A172 (cell line): ENCODE measurements at places on chromosomes 16 and 17.
A peak's percentile ranks its signal among the peaks of the same experiment; 100 is the strongest.

GRCh38 chr16:77491091-77491490 is 56.3 kb upstream of the ADAMTS18 start:
- DNase-seq, result no peak

DNA sequence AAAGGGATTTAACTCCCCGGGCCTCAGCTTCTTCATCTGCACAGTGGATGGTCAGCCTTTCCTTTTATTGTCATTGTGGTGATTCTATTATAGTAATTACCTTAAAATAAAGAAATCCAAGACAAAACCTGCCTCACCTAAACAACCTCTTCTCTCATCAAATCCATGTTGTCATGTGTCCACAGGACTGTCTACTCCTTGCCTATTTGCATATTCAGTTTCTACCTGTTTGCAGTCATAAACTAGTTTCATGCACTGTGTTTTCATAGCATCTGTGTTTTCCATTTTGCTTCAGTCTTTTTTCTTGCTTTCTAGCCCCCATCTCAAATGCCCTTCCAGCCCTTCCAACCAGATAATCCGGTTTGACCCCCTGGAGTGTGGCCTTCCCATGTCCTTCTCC is 44.3 kb upstream of the CPNE2 start:
- no peak for DNase-seq

DNA sequence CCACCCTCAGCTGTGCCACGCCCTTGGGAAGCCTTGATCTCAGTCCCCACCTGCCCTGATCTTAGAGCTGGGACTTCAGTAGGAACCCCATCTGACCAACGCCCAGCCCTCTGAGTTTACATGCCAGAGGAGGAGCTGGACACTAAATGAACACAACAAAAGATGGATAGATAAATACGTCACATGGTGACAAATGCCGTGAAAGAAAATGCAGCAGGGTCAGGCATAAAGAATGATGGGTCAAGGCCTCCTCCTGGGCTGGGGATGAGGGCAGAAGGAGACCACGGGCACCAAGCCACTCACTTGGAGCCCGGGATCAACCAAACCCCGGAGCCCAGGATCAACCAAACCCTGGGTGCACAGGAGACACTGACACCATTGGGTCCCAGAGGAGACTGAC is 354.9 kb downstream of the C16orf95 start:
- DNase-seq, result no peak

GRCh38 chr17:48438516-48439061 is 8.6 kb upstream of the SKAP1 start:
- DNase-seq, result no peak

DNA sequence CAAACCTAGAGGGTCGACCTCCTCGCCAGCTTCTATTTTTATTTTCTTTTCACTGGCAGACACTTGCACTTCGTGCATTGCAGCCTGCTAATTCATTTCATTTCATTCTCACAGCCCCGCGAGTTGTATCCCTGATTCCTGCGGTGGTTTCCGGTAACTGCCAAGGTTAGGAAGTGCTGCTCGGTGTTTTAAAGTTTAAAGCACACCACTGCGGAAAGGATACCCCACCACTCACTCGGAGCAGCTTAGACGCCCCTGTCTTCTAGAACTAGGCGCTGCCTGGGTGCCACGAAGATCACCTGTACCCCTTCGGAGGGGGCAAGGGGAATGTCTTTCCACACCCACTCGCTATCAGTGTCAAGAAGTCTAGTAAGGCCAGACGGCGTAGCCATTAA is 509 bp downstream of the CNEP1R1 start:
- DNase-seq, result no peak

DNA sequence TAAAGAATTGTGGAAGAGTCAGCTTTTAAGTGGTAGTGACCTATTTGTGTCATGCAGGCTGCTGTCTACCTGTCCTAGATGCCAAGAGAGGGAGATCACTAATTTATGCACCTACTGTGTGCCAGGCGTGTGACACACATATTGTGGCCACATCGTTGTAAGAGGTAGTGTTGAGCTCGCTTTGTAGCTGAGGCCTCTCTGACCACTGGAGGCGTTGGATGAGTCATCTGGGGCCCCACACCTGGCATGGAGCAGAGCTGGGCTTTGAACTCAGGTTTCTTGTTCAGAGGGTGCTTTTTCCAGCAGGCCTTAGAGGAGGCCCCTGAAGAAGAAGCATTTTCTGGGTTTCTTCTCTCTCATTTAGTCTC is 52.3 kb upstream of the LGALS9 start:
- peak; percentile 53 for DNase-seq

- no peak for DNase-seq
Observed at GRCh38 chr17:34736611-34737010, 157.2 kb downstream of the TMEM132E start.

GRCh38 chr16:11743308-11744074 is 834 bp upstream of the TXNDC11 start:
- peak; percentile 34 for DNase-seq

DNA sequence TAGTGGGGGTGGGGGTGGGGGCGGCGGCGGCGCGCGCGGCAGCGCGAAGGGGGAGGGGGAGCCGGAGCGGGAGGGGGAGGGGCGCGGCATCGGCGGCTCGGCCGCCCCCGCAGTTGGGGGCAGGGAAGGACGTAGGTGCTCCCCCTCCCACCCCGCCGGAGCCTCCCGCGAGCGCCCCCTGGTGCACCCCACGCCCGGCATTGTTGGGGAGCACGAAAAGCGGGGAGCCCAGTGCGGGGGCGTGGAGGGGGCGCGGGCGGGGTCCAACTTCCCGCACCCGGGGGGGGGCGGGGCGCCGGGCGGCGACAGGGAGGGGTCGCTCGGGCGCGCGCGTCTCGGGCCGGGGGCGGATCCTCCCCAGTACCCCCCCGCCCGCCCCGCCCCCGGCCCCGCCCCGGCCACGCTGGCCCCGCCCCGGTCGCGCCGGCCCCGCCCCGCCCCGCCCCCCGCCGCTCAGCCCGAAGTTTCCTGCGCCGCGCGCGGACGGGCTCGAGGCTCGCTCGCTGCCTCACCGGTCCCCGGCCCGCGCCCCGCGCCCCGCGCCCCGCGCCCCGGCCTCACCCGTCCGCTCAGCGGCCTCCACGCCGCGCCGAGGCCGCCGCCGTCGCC is at the start of gene CACNA1H:
CACNA1H (plus strand) TSS at position 456 of the 609 bp plus-strand sequence. CDS start 632 bp downstream, outside the sequence.
- DNase-seq, result no peak

- peak; percentile 46 for DNase-seq
Observed at GRCh38 chr16:67206838-67207248, 7.9 kb downstream of the ELMO3 start.

DNA sequence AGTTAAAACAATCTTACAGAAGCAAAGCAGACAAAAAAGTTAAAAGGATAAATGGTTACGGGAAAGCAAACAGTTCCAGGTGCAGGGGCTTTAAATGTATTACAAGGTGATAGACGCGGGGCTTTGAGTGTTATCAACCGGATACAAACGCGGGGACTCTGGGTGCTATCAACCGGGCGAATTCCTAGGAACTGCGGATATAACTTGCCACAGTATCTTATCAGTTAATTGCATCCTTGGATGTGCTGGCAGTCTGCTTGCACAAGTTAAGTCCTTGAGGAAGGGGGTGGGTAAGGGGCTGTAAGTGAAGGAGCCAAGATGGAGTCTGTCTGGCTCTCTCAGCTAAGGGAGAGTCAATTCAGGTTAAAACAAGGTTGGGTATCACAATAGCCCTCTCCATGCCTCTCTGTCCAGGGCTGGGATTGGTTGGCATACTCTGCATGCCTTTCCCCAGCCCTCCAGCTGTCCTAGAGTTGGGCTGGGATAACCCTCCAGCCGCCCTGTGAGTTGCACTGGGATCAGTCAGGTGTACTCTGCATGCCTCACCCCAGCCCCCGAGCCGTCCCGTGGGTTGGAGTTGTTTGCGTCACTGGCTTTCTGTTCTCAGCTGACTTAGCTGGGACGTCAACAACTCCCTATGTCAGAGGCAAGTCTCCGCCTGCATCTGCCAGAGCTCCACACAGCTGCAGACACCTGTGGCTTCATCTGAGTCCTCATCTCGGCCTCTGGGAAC is 40.9 kb downstream of the TMEM235 start:
- peak; percentile 68 for DNase-seq

- DNase-seq, result no peak
Observed at GRCh38 chr17:72268431-72268830, 147.6 kb downstream of the SOX9 start.

- no peak for DNase-seq
Observed at GRCh38 chr17:8896641-8897635, 29.5 kb upstream of the PIK3R6 start.

DNA sequence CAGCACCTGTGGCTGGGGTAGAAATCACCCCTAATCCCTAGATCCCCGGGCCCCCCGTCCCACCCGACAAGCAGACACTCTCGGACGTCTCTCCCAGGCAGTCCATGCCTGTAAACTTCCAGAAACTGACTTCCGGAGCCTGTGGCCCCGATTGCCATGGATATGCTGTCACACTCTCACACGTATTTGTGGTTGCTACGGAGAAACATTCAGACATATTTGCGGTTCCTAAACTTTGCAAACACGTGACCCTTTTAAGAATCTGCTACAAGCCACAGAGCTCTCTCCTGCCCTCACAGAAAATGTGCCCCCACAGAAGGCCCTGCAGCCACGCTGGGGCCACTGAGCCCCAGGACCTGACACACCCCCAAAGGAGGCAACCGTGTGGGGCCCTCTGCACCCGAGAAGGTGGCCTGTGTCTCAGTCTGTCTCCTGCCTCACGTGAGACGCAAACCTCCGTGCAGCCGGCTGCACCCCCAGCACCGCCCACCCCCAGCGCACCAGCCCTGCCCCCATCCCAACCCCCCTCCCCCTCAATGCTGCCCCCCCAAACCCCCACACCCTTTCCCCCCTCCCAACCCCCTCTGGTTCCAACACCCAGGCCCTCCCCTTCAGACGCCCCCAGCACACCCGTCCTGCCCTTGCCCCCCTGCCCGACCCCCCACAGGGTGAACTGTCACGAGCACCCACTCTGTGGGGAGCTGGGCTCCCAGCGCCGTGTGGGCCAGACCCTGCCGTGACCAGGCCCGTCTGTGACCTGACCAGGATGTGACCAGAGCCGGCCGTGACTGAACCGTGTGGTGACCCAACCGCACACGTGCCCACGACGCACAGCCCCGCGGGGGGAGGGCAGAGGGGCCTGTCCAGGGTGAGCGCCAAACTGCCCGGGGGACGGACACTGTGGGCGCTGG is 66.3 kb upstream of the METRNL start:
- peak; percentile 83 for DNase-seq

- DNase-seq, result no peak
Observed at GRCh38 chr16:6177616-6178180, 1080.1 kb upstream of the EEF2KMT start.

- no peak for DNase-seq
Observed at GRCh38 chr17:75639771-75640555, 6.7 kb downstream of the SMIM5 start.

DNA sequence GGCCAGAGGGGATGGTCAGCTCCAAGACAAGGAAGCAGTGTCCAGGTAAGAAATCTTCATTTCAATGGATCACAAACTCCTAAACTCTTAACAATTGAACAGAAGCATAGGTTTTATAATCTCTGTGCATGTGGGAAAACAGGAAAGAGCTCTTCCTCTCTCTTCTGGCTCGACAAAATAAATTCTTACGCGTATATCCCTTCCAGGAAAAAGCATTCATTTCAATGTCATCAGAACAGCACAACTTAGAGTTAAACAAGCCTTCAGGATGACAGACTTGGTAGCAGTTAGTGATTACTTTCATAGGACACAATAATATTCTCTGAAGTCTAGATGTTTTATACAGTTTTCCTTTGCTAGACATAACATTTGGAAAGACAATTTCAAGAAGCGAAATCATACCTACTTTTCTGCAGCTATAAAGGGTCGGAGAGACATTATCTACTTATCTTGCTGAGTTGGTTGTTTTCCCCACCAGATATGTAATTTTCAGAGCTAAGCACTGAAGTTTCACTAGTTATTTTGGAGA is 19.3 kb upstream of the SLC35G3 start:
- DNase-seq, result no peak

GRCh38 chr17:75010683-75011400 is 1.6 kb upstream of the MRPL58 start:
- no peak for DNase-seq

- DNase-seq, result no peak
Observed at GRCh38 chr17:70539132-70539924, 370.0 kb downstream of the KCNJ2 start.

GRCh38 chr17:28725660-28726225 is 290 bp downstream of the TLCD1 start:
- peak; percentile 83 for DNase-seq

- peak; percentile 53 for DNase-seq
Observed at GRCh38 chr17:32261417-32261736, 4.3 kb upstream of the RHBDL3 start.

DNA sequence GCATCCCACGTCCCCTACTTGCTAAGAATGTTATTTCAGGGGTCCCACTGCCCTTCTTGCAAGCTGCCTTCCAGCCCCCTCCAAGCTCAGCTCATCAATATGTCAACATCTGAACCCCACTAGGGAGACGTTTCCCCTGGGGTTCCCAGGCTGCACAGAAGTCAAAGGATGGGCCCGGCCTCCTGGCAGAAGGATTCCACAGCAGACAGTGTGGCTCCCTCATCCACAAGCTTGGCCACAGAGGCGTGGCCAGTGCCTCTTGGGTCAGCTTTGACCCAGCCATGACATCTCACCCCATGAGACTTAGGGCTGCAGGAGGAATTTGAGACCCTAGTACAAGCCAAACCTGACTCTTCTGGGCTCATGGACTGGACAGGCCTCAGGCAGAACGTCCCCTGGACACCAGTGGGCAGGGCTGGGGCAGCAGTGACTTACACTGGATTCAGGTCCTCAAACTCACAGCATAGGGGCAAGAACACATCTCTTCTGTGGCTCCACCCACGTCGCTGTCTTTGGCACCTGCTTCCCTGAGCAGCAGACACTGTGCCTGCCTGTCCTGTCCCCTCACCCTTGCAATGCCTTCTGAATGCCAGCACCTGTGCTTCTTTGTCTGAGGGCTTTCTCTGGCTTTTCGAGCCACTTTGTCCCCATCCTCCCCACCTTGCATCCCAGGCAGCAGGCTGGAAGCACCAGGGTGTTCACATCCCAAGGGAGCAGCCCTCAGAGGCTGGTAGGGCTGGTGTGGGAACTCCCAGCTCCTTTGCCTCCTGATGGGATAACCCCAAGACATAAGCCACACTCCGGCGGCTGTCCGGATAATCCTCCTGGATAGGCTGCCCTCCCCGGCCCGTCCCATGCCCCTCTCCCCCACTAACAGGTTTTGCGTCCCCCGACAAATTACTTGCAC is 56.0 kb upstream of the ENPP7 start:
- DNase-seq, result no peak

DNA sequence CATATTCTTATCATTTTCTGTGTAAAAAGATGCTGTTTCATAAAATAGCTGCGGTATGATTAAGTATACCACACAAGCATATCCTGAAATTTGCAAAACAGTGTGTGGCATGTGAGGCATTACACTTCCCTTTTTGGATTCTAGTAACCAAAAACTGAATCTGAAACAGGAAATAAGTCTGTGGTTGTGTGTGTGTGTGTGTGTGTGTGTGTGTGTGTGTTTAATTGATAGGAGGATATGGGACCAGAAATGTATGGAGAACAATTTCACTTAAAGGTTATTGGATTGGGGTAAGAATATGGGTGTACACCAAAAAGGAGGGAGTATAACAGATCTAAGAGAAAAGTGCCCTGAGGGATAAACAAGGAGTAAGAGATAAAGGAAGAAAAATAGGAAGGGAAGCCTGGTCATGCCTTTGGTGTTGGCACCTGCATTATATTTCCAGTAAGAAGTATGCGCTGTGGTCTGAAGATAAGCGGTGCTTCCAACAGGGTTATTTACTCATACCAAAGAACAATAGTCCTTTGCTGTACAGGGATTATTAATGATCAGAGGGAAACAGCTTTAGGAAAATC is 4.0 kb downstream of the LYRM1 start:
- peak; percentile 95 for DNase-seq
